ENCODE measurements at places on chromosomes 13 and 19.

GRCh38 chr19:29841559-29842367 is 30.0 kb downstream of the CCNE1 start:
- DNase-seq = no peak

DNA sequence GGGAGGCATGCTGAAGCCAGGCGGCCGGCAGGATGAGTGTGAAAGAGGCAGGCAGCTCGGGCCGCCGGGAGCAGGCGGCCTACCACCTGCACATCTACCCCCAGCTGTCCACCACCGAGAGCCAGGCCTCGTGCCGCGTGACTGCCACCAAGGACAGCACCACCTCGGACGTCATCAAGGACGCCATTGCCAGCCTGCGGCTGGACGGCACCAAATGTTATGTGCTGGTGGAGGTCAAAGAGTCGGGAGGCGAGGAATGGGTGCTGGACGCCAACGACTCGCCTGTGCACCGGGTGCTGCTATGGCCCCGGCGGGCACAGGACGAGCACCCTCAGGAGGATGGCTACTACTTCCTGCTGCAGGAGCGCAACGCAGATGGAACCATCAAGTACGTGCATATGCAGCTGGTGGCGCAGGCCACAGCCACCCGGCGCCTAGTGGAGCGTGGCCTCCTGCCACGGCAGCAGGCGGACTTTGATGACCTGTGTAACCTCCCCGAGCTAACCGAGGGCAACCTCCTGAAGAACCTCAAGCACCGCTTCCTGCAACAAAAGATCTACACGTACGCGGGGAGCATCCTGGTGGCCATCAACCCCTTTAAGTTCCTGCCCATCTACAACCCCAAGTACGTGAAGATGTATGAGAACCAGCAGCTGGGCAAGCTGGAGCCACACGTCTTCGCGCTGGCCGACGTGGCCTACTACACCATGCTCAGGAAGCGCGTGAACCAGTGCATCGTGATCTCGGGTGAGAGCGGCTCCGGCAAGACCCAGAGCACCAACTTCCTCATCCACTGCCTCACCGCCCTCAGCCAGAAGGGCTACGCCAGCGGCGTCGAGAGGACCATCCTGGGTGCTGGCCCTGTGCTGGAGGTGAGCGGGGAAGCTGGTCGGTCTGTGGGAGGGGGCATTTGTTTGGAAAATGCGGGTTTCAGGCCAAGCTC is 26.4 kb downstream of the MYO9B start:
- DNase-seq = no peak

- DNase-seq = no peak
Observed at GRCh38 chr13:45482571-45483173, 17.9 kb downstream of the COG3 start.

GRCh38 chr19:16764793-16765433 is 45.3 kb downstream of the NWD1 start:
- no peak for DNase-seq

DNA sequence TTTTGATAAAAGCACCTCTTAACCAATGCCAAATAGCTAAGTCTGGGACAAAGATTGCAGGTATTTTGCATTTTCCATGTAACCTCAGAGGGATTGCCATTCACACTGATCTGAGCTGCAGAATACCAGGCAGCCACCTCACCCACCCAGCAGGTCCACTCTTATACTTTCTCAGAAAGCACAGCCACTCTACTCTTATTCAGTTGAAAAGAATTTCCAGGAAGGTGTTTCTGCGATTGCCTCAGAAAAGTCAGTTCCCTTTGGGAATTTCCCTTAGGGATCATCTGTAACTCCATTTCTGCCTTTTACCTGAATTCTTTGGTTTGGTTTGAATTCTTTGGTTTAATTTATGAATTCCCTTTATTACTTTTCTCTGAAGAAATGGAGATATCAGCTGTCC is 904 bp upstream of the ALOX5AP start:
- no peak for DNase-seq

DNA sequence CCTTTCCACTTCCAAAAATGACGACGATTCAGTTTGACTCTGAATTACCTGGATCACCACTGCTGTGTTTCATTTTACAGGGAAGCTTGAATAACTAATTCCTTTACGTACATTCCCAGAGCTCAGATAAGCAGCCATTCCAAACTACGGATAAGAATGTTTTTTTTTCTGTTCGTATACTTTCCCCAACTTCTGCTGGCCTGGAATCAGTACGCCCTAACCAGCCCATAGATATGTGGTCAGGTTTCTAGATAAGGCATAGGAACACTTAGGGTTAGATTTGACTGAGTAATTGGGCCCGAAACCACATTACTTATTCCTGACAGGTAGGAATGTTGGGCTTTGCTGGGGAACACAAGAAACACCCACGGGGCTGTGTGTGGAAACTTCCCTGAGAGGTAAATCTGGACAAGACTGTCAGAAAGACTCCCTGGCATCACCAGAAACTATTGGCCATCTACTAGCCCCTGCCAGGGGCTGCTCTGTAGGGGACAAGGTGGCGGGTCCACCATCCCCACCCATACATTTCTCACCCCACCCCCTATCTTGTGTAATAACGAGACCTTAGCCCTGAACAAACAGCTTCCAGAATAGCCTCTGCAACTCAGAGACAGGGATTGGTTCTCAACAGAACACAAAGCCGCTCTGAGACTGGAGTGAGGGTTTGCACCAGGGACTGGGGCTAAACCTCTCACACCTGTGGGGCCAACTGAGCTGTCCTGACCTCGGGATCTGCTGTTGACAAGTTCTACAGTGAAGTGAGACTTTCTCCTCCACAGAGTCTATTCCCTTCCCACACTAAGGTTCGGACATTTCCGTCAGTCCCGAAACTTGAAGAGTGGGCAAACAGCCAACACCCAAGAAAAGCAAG is 15.6 kb downstream of the RHPN2 start:
- no peak for DNase-seq

DNA sequence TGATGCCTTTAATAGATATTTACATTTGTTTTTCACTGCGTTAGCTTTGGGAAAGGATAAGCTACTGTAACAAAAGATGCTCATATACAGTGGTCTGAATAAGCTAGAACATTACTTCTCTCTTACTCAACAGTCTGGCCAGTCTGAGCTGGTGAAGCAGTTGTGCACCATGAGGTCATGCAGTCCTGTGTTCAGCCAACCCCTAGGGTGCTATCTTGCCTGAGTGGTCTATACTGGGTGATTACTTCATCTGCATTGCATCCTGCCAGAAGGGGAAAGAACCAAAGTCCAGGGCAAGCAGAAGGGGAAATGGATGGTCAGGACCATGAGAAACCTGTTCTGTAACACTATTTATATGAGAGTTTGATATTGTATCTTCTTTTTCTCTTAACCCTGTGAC is 31.5 kb downstream of the ERCC5 start:
- no peak for DNase-seq

Measured in activated CD4-positive, alpha-beta T cell treated with anti-CD3 and anti-CD28 coated beads for 24 hours (primary cell).